ENCODE measurements at places on chromosomes 1 and 21.
A peak's percentile ranks its signal among the peaks of the same experiment; 100 is the strongest.

DNA sequence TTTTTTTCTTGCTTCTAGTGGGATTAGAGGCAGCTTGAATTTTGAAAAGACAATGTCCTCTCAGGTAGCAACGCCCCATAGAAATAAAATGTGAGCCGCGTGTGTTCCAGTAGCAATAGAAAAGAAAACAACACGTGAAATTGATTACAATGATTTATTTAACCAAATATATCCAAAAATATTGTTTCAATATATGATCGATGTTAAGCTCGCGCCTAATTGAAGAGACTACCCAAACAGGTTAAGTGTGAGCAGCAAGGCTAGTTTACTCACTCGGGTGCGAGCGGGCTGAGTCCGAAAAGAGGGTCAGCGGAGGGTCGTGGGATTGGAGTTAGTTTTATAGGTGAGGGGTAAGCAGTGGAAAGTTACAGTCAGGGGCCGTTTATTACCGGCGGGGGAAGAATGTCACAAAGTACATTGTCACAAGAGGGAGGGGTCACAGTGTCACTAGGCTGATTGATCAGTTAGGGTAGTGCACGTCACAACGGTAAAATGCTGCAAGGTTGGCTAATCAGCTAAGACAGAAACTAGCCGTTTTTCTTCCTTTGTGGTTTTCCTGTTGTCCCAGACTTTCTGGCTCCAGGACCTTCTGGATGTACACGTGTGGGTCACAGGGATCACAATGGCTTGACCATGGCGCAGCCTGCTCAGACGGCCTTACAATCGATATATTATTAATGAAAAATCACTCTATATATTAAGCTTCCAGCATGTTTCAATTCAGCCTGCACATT, 697 bp upstream of the ZNF670 start:
- DNase-seq, result peak; percentile 38

GRCh38 chr1:28099050-28099769, 10.8 kb upstream of the EYA3 start:
- no peak for DNase-seq

DNA sequence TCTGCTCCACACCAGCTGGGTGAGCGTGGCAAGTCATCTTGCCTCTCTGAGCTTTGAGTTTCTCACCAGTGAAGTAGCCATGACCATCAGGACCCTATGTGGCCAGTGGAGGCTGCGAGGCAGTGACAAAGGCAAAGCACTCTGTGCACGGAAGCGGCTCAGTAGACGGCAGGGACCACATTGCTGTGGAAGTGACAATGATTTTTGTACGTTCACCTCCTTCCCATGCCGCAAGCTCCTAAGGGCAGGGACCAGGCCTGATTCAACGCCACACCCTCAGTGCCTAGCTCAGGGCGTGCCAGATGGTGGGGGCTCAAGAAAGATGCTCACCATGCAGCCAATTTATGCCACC, 210.5 kb downstream of the MATN1 start:
- DNase-seq, result no peak

DNA sequence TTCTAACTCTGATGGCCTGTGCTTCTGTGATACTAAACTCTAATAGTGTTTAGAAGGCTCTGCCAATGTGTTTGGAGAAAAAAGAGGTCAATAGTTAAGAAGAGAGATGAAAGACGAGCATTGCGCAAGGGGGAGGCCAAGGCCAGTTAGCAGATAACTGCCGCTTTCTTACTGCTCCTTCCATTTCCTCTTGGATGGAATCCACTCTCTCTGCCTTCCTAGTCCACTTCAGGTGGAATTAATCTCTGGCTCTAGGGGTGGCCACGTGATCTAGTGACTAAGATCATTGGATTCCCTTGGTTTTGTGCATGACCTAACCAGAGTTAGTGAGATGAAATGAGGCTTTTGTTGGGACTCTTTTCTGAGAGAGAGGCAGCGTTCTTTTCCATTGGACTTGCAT, 148.3 kb downstream of the ACTL8 start:
- DNase-seq, result no peak

DNA sequence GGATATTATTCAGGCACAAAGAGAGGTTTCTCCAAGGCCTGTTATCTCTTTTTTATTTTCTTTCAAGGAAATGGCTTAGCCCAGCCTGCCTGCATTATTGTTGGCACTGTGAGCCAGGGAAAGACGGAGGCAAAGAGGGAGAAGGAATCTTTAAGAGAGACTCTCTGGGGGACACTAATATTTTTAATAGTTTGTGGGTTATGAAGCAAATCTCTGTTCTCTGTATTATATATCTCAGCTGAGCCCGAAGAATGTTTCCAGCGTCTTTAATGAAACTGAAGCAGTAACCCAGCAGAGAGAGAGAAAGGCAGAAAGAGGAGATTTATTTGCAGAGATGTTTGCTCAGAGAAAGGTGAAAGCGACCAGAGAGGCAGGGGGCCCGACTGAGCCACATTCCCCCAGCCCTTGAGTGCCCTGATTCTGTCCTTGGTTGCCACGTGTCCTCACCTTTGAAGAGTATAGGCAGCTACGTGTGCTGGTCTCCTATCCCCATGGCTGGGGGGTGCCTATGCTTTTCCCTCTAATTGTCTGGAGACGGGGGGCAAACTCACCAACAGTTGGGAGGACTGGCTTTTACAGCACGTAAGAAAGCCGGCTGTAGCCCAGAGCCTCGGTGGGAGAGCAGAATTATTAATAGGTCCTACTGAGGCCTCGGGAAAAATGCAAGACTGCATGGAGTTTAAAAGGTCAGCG, 166.4 kb downstream of the TRABD2B start:
- no peak for DNase-seq

GRCh38 chr1:147177611-147178380, 5.5 kb upstream of the PRKAB2 start:
- DNase-seq, result no peak

DNA sequence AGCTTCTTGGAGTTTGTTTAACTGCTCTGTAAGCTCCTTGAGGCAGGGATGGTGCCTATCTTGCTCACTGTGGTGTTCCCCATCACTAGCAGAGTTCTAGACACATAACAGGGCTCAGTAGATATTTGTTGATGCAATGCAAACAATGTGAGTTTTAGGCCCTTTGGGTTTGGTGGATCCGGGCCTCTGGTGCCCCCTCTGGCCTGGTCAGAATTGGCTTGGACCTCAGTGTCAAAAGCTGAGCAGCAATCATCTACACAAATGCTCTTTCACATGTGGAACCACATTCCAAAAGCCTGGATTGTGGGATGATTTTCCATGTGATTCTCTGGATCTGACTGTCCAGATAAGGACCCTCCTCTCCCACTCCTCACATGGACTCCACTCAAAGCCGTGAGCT, 53.4 kb upstream of the BCAR3 start:
- no peak for DNase-seq

DNA sequence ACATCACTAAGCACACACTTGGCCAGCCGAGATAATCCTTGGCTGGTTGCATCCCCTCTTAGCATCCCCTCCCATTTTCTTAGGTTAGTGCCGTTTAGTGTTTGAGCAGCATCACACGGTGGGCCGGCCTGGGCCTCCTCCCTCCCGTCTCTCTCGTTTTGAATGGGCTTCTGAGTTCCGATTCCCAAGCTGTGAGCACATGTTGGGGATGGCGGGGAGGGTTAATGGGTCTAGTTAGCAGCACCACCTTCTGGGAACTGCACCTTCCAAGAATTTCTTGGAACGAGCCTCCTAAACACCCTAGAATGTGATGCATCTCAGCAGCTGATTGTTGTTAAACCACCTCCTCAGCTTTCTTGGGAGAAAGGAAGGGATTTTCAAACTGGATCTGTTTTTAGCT, 73.3 kb downstream of the CNIH3 start:
- DNase-seq, result no peak

GRCh38 chr1:179167418-179167777, 62.1 kb downstream of the ABL2 start:
- DNase-seq, result peak; percentile 22

Measured in NCI-H82 (cell line).